ENCODE measurements at places on chromosomes 11 and 22.

GRCh38 chr11:87421422-87421821, 383.7 kb downstream of the TMEM135 start:
- DNase-seq, result peak; percentile 2

DNA sequence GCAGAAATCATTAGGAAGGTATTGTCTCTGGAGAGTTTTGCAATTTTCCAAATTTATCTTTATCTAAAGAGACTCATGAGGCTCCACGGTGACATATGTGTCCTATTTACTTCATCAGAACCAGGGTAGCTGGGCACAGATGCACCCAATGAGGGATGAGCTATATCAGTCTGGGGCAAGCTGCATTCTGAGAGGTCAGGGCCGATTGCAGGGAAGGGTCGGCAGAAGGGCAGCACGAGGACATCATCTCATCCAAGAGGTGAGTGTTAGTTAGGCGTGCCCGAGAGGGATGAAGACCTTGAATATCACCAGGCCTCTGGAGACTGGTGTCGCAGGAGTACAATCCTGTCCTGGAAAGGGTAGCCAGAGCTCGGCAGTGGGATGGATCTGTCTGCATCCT, 41.0 kb upstream of the SPON1 start:
- DNase-seq, result no peak

DNA sequence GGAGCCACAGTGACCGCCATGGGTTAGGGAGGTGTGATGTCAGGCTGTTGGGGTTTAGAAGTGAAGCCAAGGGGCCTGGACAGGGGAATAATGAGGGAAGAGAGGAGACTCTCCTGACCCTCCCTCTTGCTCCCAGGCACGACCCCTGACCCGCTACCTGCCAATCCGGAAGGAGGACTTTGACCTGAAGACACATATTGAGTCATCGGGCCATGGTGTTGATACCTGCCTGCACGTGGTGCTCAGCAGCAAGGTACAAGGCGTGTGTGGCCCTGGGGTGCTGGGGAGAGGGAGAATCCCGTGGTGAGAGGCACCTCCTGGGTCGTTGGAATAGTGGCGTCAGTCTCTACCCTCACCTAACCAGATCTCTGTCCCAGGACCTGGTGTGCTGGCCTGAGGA, 29.5 kb downstream of the TREH start:
- DNase-seq, result no peak

- DNase-seq, result no peak
Measured at GRCh38 chr11:13552784-13553183, 57.0 kb upstream of the PTH start.

DNA sequence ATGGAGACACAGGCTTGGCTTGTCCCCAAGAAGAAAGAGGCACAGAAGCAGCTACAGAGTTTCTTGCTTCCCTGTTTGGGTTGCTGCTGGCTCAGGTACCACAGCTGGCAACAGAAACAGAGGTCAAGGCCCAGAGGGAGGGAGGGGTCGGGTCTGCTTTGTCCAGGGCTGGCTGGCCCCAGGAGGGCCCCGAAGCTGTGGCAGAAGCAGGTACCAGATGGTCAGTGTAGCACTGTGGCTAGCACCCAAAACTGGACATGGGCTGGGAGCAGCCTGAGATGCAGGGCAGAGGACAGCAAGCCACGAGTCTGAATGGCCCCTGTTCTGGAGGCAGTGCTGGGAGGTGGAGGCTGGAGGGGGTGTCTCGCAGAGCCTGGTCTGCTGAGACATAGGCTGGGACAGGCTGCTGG, 52.3 kb upstream of the CCDC188 start:
- no peak for DNase-seq

GRCh38 chr11:16993495-16993894, 20.7 kb downstream of the PLEKHA7 start:
- no peak for DNase-seq
